ENCODE measurements at places on chromosomes 2 and 18. TPM values are rescaled to one million over a fixed set of nuclear protein-coding genes. Genes with fewer than 3 reads are reported as not detected.

SPRED2 gene
- polyA plus RNA-seq: 19.1 TPM

NEURL3 gene
- polyA plus RNA-seq: not detected

GRCh38 chr18:13583576-13584550, 142.5 kb downstream of the FAM210A start:
- DNase-seq: no peak

DNA sequence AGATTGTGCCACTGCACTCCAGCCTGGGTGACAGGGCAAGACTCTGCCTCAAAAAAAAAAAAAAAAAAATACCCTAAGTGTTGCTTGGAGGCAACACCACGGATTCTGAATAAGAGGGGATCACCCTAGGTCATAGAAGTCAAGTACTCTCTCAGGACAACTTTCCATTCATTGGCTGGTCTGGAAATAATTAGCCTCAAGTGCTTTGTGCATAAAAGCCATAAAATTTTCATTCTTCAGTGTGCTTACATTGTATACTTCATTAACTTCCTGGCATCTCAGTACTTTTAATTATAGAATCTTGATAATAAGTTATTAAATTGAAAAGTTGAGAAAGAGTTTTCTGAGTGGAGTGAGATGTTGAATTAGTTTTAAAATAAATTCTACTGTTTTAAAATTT, 876.1 kb upstream of the FAM98A start:
- DNase-seq: no peak

DNA sequence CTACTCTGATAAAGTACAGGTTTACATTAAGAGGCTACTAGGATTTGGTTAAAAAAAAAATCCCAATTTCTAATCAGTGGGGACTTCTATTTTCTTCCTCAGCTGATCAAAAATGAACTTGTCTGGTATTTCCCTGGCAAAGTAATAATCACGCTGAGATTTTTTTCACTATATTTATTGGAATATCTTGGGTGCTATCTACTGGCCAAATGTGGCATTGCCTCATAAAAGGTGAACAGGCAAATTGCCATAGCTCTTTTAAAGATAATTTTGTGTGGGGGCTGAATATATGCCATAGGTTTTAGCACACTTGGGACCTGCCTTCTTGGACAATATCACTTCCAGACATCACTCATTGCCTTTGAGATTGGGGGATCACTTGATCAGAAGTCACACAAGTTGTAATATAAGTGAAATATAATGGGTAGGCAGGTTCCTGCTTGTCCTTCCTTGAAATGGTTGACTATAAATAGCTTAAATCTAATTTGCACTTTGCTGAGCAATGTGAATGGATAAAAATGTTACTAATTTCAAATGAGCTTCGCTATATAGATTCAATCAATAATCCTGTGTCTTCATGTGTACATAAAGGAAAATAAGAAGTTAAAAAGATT, 7.0 kb upstream of the NXPH2 start:
- DNase-seq: peak; percentile 37
